T-helper 9 cell (primary cell): ENCODE measurements at places on chromosomes 12 and 14.

DNA sequence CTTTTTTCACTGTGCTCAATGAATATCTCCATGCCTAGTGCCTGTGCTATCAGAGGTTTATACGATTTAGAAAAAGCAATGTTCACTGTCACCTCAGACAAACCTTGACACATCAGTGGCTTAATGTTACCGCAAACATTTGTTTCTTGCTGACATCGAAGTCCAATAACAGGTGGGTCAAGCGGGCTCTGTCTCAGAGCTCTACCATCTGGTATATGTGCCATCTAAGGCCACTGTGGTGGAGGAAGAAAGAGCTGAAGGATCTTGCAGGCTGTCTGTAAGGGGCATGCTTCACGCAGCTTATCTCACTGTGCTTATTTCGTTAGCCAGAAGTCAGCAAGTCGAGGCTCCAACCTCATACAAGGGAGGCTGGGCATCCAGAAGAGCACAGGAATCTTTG, 189.5 kb upstream of the NTF3 start:
- no peak for DNase-seq

- DNase-seq: no peak
Observed at GRCh38 chr14:99247101-99247729, 24.8 kb downstream of the BCL11B start.

GRCh38 chr12:25072906-25073650, 121.9 kb downstream of the DNAI7 start:
- DNase-seq: no peak

DNA sequence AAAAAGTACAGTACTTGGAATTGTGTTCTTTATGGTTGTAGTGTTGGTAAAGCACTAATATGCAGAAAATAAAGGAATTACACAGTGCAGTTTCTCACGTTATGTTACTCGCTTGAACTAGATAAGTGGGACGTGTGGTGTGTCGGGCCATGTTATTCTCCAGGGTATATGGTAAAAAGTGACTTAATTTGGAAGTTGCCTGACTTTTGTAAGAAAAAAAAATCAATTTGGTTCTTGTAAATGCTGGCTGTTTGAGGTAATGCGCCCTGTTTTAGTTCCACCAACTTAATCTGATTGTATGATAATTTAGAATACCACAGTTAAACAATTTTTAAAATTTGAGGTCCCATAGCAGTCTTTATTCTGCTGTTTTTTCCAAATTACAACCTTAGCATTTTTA, 4.1 kb downstream of the ARF6 start:
- DNase-seq: no peak

DNA sequence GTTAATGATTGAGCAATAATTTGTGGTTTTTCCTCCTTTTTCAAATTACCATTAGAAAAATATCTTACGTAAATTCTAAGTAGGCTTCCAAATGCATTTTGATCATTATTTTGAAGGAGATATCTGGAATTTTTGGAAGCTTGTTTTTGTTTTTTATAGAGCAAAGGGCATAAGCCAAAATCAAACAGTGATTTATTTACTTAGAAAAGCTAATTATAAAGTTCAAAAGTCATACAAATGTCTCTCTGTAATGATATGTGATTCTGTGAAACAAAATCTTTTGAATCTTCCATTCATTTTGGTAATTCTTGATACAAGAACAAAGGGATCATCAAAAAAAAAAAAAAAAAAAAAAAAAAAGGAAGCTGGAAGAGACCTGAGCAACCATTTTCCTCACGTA, 416.8 kb downstream of the ETNK1 start:
- DNase-seq: no peak

DNA sequence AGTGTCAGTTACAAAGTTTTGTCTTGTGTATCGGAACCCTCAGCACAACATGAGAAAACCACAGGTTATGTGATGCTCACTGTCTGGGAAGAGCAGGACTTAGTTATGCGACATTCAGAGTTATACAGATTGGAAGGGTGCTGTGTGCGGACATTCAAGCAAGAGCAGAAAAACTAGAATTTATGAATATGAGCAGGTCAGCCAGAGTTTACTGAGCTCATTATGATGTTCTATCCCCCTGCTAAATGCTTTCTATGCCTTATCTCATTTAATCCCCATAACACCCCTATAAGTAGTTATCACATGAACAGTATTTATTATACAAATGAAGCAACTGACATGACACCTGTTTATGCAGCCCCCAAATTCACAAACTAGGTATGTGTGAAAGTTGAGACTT, 1083.2 kb downstream of the FLRT2 start:
- no peak for DNase-seq

DNA sequence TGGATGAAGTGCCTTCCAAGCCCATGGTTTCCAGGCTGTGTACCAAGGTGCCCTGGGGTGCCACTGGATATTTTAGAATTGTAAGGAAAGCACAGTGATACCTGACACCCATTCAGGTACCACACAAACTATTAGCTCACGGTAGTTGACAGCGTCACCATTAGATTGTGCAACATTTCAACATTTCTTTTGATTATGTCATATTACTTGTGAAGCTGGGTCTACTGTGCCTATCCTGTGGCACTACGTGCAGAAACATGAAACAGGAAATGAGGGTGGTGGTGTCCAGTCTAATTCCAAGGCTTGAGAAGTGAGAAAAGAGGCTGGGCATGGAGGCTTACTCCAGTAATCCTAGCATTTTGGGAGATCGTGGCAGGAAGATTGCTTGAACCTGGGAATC, 75.5 kb upstream of the CPM start:
- DNase-seq: no peak

GRCh38 chr12:110657747-110658146, 31.2 kb downstream of the HVCN1 start:
- no peak for DNase-seq

- DNase-seq: no peak
Observed at GRCh38 chr12:120739821-120740613, 14.4 kb downstream of the ACADS start.

- no peak for DNase-seq
Observed at GRCh38 chr12:14562279-14562678, 5.4 kb downstream of the PLBD1 start.

DNA sequence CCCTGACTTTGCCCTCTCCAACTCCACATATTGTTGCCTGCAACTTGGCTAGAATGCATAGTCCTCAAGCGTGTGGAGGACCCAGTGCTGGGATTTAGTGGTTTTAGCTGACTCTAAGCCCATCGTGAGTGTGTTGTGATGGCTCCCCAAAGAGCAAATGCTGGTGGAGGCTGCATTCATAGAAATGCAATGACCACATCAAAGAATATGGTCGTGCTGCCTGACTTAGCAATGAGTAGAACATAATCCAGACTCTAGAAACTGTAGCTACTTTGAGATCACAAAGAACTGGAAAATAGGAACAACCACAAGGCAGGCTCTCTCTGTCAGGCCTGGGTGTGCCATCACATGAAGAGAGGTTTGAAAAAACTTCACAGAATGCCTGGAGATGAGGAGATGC, 1.3 kb downstream of the DYRK4 start:
- no peak for DNase-seq

- peak; percentile 24 for DNase-seq
Observed at GRCh38 chr12:123223241-123223668, 9.7 kb downstream of the MPHOSPH9 start.

GRCh38 chr12:83996671-83997070, 915.9 kb downstream of the SLC6A15 start:
- DNase-seq: no peak

- DNase-seq: no peak
Observed at GRCh38 chr12:18895946-18896345, 158.0 kb downstream of the CAPZA3 start.
